ENCODE measurements at places on chromosomes 5 and 9.

DNA sequence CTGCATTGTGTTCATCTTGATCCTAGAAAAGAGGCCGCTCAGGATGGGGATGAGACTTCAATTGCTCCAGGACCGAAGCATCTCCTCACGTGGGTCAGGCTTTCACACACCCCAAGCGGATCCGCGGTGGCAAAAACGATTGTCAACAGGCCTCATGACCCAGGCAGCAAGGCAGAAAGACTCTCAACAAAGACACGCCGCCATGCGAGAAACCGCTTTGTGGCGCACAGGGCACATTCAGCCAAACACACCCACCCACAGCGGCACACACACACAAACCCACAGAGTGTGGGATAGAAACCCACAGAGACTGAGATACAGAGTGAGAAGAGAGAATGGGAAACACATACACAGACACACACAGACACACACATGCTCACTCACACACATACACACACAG, 483.4 kb downstream of the SPATA31A7 start:
- DNase-seq = no peak

DNA sequence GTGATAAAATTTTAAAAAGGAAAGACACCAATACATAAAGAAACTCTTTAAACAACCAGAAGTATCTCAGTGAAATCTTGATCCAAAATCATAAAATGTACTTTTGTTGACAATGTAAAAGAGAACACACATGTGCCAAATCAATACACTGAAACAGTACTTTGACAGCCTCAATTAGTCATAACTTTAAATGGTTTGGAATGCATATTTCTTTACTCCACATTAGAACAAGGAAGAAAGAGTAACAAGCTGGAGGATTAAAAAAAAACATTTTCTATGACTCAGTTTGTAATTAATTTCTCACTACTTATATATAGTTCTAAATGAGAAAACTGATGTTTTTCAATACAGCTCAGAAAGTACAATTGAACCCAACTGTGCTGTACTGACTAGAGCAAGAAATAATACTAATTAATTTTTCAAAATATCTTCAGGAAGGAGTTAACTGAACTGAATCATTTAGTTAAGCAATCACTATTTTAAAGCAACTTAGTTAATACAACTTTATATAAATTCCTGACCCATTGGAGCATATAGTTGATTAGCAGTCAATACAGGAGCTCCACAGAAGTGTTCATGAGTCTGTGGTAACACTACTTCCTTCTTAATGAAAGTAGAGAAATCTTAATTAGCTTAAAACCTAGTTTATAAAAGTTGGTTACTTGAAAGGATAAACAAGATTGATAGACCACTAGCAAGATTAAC, 101.0 kb downstream of the NR3C1 start:
- DNase-seq = no peak

- no peak for DNase-seq
Measured at GRCh38 chr5:17304282-17304681, 86.9 kb downstream of the BASP1 start.

DNA sequence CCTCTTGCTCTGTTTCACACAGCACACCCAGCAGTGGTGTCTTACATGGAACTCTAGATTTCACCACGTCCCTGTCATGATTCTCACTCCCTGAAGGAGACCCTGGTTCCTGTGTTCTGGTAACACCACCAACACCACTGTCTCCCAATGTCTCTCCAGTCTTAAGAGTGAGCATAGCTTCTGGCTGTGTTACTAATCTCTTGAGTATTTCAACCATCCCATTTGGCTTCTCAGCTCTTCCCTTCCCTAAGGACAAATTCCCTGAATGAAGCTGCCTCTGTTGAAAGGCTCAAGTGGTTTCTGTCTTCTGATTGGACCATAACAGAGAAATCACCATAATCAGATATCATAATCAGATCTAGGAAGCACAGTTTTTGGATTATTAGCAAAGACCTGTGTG, 311.8 kb downstream of the DNAH5 start:
- peak; percentile 34 for DNase-seq

GRCh38 chr5:92429646-92430045, 1046.5 kb upstream of the ARRDC3 start:
- no peak for DNase-seq

DNA sequence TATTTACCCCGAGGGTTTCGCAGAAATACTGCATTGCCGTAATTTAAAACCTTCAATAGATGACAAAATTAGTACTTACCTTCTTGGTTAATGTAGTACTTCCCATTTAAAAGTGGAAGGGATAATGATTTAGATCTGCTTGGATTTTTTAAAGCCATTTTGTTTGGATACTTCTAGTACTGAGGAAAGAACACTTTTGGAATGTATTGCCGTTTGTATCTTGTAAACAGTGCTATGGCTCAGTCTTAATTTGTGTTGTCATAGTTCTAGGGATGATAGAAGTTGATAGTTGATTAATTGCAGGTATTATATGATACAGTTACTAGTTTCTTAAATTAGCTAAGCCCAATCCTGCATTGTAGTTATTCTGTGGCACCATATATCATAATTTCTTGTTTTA, 33.1 kb downstream of the TNPO1 start:
- DNase-seq = no peak

DNA sequence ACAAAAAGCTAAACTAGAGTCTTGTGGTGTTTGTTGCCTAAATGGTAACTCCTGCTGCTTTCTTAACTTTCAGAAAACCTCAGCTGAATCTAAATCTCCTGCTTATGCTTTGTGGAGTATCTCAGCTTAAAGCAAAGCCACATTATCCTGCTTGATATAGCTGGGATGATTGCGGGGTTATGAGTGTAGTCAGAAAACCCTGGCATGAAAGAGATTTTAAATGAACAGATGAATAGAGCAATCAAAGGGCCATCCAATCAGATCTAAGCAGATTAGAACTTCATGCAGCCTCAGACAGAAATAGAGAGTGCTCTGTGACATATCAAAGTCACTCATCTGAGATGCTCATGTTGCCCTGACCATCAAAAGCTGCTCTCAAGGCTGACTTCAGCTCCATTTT, 305.5 kb downstream of the DMRT2 start:
- no peak for DNase-seq

GRCh38 chr5:85515588-85515987, 1102.2 kb upstream of the COX7C start:
- DNase-seq = no peak

- DNase-seq = no peak
Measured at GRCh38 chr9:83932011-83932410, 10.8 kb upstream of the KIF27 start.

DNA sequence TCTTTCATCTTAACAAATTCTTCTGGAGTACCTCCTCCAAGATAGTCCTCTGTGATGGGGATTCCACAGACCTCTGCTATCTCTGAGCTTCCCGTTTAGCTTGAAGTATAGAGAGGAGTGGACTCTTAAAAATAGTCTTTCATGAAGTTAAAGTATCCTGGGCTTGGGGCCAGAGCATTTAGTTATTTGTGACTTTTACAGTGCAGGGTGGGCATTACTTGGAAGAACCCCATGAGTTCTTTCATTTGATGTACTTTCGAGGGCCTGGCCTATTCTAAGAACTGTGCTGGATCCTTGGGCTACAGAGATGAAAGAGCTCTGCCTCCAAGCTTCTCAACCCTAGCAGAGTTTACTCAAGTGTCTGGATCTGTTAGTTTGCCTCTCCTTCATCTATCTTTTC, 131.5 kb downstream of the ZSWIM6 start:
- no peak for DNase-seq
